HFFc6 (cell line): ENCODE measurements at places on chromosomes 7 and 10.

DNA sequence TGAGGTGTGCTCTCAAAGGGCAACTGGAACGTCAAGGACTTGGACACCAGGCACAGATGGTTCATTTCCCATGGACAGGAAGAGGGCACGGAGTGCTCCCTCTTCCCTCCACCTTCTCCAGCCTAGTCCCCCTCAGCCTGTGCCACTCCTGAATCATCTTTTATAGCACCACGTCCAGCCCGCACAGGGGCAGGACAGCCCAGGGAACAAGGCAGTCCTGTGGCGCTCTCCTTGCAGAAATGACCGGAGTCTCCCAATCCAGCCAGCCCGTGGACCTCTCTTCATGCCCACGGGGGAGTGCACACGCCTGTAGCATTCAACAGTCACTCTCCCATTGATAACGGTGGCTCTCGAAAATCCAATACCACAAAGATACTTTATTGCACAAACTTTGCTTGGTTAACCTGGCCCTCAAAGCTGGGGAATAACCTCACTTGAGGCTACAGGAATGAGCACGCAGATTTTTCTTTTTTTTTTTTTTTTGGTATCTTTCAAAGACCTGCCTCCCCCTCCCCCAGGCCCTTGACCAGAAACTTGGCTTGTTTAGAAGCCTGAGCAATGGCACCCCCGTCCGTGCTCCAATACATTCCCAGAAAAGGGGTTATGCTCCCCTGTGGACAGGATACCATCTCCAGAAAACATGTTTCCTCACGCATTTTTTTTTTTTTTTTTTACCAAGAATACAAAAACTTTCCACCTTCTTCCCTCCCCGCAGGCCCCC, 733 bp downstream of the PRKCQ start:
- DNase-seq: no peak

- DNase-seq: peak; percentile 7
Measured at GRCh38 chr7:65397730-65398142, 24.1 kb downstream of the ZNF92 start.

DNA sequence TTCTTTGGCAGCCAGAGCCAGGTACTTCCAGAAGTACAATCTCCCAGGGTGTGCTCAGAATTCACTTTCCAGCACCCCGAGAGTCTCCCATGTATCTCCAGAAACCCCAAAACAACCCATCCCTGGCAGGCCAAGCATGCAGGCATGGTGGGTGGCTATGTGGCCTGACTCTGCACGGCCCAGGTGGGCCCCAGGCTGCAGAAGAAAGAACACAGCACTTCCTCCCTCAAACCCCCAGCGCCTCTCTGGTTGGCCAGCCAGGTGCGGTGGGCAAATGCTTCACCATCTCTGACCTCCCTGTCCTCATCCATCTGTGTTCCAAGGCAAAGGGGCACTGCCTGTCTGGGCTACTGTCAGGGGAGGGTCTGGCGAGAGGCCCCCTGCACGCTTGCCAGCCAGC, 100.3 kb downstream of the MKI67 start:
- DNase-seq: no peak

- DNase-seq: no peak
Measured at GRCh38 chr10:124600051-124600880, 138.6 kb downstream of the LHPP start.
